GOT3 (cell line): ENCODE measurements at places on chromosomes 4 and X.

GRCh38 chrX:9494771-9495170 is 29.9 kb downstream of the TBL1X start:
- no peak for DNase-seq

- no peak for DNase-seq
These were observed 217.6 kb downstream of the AFAP1 start for GRCh38 chr4:7721984-7722551.

DNA sequence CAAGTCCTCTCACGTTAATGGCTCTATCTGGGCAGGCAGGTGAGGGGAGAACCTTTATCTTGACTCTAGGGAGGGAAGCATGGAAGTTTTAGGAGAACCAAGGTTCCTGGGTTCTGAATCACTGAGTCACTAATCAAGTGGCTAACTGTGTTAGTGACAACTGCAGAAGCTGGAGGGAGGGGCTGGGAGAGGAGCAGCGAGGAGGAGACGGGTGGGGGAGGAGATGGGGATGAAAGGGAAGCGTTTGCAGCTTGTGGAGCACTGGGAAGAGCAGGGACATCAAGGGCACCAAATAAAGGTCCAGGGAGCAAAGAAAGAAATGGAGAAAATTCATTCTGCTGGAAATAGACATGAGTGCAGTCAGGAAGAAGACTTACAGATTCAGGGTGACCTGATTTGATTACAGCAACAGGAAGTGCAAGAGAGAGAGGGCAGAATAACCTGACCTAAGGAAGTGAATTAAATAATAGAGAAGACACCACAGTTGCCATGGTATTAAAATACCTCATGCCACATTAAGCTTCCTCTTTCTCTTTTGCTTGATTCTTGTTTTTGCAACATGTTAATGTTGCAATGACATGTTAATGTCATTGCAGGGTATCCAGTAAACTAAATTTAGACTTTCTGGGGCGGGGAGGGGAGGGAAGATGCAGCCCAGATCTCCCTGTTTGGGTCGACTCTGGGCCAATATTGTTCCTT is 4.5 kb upstream of the SETD7 start:
- no peak for DNase-seq

- no peak for DNase-seq
These were observed 33.5 kb upstream of the SPANXD start for GRCh38 chrX:141732031-141732430.

- DNase-seq = no peak
These were observed 29.4 kb downstream of the TBC1D19 start for GRCh38 chr4:26613237-26613636.

DNA sequence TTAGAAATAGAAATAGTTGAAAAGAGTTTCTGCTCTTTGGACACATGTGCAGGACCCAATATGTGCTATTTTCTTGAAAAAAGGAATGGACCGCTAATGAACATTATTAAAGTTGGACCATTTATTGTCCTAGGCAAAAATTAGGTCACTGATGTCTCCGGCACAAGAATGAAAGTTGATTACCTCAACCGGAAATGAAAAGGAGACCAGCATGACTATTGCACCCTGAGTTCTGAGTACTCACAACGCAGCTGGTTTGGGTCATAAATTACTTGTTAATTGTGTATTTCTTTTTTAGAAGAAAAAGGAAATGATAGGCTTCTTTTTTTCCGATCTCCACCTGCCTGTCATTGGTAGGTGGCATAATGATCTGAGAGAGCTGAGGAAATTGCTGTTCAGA is 232.7 kb downstream of the ARHGAP24 start:
- DNase-seq = no peak

GRCh38 chrX:17359500-17359899 is 15.5 kb upstream of the NHS start:
- DNase-seq = no peak

DNA sequence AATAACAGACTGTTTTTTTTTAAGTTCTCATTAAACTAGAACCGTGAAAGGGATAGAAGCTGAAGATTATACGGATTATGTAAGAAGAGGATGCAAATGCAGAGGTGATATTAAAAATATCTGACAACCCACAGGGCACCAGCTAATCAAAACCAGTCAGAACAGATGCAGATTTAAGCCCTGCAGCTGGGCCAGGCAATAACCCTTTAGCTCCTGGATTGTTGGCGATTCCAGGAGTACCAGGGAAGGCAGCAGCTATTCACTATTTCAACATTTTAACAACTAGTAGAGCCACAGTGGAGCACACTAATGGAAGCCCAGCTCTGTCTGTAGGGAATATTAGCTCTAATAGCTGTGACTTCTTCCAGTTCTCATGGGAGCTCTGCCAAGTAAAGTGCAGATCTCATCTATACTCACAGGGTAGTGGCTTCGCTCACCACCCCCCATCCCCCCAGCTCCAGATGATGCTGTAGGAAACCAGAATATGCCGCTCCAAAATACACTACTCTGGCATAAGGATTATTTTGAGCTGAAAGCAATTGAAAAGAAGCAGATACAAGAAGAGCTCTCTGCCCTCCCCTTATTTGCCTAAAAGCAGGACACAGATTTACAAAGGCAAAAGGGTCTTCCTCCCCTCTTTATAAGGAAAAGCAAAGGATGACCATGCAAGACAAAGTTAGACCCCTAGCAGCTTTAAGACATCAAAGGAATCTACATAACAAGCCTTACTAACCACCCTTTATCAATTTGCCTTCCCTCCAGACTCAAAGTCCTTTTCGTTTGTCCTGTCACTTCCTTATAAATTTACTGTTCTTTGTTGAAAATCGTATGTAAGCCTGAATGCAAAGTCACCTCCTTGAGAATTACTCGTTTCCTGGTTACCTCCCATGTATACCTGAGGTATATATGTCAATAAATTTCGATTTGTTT is 13.7 kb downstream of the SCD5 start:
- no peak for DNase-seq

DNA sequence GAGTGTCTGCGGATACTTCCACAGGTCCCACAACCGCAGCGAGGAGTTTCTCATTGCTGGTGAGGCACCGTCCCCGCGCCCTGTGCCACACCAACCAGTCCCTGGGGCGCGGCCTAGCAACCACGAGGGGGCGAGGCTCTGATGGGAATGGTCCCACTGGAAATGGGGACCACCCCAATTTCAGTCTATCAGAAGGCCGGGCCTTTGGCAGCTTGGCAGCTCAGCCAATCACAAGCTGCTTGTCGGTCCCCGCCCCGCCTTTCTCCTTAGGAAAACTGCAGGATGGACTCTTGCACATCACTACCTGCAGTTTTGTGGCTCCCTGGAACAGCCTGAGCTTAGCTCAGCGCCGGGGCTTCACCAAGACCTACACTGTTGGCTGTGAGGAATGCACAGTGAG is 3.0 kb downstream of the TIMP1 start:
- DNase-seq = no peak

GRCh38 chr4:110850461-110851442 is 227.9 kb upstream of the PITX2 start:
- no peak for DNase-seq

DNA sequence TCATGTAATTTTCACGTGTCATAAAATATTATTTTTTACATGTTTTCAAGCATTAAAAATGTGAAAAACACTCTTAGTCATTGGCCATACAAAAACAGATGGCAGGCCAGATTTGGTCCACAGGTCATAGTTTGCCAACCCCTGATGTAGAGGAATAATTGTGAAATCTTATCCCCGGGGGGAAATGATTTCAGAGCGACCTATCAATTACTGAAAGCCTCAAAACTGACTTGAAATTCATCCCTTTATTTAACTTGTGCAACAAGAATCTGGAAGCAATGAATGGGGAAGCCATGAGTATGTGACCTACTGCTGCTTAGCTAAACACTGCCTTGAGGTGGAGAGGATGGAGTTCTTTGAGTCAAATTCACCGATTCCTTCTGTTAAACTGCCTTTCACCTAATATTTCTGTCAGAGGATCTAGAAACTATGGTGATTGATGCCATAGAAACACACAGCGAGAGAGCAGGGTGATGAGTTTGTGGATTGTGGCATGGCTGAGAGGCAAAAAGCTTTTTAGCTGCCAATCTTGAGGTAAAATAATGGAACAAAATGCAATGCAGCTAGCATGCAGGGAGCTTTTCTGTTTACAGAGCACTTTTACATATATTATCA is 30.3 kb upstream of the BRS3 start:
- no peak for DNase-seq

DNA sequence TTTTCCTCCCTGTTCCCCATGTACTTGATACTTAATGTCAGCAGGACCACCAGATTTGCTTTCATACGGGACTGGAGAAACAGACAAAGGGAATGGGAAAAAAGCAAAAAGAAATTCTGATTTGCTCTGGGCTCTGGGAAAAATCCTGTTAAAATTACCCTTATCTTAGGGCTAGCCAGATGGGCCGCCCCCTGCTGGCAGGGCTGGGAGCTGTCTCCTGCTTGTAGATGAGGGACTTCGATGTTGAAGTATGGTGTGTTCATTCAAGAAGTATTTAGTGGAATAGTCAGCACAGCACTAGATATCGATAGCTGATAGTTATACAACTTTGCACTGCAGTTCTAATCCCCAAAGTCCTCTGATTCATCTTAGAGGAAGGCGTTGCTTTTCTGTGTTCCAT is 45.8 kb downstream of the BCORL1 start:
- DNase-seq = peak; percentile 2

GRCh38 chr4:71025654-71026053 is 32.2 kb downstream of the DCK start:
- DNase-seq = no peak

- no peak for DNase-seq
These were observed 84.0 kb upstream of the ATP6AP2 start for GRCh38 chrX:40496728-40497127.

- no peak for DNase-seq
These were observed 42.9 kb downstream of the USP26 start for GRCh38 chrX:133053861-133054598.

DNA sequence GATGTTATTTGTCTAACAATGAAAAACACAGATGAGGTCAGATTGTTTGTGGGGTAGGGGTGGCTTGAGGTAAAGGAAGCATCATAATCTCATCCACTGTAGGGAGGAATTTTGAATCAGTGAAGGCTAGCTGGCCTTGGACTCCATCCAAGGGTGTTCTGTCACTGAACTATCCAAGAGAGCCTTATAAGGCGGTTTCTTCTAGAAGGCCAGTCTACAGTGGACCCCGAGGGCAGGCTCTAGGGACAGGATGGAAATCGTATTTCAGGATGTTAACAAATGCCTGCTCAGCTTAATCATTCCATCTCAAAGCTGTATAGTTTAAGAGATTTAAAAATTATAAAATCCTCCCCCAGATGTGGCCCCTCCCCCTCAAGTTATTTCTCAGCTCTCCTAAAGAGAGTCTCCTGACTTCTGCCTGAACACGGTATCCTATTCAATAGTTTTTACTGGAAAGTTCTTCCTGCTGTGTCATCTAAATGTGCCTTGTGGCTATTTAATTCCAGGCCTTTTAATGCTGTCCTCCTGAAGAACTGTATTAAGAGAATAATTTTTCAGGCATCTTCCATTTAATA is 8.0 kb downstream of the IGFBP7 start:
- no peak for DNase-seq

GRCh38 chr4:2472187-2472586 is 3.3 kb downstream of the RNF4 start:
- DNase-seq = no peak

GRCh38 chr4:8846046-8846720 is 25.5 kb downstream of the HMX1 start:
- no peak for DNase-seq

GRCh38 chr4:6907658-6908191 is 1.9 kb upstream of the TBC1D14 start:
- no peak for DNase-seq

- no peak for DNase-seq
These were observed 789.2 kb downstream of the KLHL13 start for GRCh38 chrX:117327373-117327772.

DNA sequence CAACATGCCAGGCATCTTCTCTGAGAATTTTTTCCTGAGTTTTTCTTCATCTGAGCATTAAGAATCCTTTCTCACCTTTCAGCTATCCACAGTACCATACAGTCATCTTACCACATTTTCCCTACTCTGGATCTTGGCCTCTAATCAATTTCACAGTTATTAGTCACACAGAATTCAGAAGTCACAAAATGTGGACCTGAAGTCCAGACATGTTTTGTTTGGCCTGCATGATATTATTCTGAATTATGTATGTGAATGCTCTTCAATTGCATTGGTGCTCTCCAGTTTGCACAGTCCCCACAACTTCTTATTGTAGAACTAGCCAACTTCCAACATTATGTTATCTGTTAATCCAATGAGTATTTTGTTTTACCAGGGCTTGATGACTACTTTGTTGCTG is 102.3 kb upstream of the GRIA3 start:
- DNase-seq = no peak

- no peak for DNase-seq
These were observed 12.7 kb upstream of the THOC2 start for GRCh38 chrX:123745511-123745910.
